Thymus (tissue), 14 donors: ENCODE measurements at places on chromosomes 5 and 9.

GRCh38 chr5:3127423-3127911 is 376.0 kb upstream of the IRX2 start:
- DNase-seq, result no peak

- DNase-seq, result no peak
Observed at GRCh38 chr5:67149951-67150523, 46.6 kb downstream of the CD180 start.

DNA sequence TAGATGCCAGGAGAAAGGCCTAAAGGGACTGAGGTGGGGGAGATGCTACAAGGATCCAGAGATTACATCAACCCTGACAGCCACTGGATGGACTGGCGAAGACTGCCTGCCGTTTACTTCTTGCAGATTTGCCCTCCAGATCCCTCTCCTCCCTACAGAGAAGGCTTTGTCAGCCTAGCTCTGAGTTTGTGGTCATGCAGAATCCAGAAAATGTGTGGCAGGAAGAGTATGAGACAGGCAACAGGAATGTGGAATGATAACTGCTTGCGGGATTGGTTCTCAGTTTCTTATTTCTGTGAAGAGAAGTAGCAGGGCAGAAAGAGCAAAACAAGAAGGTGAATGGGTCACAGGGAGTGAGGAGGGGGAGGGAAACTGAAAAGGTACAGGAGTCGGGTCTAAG is 129.6 kb downstream of the TLE1 start:
- DNase-seq, result no peak

DNA sequence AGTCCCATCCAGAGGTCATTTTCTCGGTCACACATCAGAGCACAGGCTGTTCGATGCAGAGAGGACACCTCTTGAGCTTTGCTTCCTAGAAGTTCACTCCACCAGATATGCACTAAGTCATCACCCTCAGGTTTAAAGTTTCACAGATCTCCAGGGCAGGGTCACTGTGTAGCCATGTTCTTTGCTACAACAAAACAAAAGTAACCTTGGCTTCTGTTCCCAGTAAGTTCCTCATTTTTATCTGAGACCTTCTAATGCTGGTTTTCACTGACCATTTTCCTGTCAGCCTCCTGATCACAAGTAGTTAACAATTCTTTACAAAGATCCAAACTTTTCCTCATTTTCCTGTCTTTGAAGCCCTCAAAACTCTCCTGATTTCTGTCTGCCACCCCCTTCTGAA is 97.5 kb upstream of the CTSV start:
- no peak for DNase-seq

DNA sequence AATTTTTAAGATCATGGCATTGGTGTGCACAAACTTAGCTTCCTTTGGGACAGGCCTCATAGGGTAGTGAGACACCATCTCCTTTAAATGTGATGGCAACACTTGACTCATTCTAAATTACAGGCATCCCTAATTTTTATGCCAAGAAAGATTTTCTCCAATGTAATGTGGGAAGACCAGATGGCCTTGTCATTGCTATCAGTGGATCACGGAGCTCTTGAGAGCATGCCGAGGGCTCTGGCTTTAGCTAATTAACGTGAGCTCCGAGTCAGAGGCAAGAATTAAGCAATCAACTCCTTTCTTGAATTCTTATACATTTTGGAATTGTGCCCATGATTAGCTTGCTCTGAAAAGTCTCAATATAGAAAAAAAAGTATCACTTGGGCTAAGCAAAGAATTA is 215.8 kb downstream of the LRRC70 start:
- DNase-seq, result no peak

DNA sequence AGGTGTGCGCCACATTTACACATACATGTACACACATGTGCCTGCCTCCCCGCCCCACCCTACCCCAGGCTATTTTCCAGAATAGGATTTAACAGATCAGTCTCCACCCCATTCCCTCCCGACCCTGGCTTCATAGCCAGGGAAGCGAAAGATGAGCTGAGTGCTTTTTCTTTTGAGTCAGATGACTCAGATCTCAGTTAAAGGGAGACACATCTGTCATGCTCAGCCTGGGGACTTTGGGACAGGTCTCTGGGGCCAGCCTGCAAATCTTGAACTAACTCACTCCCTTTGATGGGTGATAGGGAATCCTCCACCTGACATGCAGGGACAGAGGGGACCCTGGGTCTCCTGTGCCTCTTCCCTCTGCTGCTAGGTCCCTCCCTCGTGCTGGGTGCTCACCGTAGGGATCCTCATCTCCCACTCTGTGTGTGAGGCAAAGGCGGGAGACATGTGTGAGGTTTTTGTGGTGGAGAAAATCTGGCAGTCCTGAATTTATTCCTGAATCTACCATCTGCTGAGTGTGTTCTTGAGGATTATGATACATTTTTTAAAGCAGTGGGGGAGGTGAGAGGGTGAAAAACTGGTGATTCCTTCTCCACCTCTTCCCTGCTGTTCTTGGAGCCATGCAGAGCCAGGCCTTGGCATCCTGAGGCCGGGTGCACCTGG is 37.7 kb downstream of the NEUROG1 start:
- DNase-seq, result no peak

GRCh38 chr9:102209176-102209575 is 470.7 kb upstream of the GRIN3A start:
- DNase-seq, result no peak

DNA sequence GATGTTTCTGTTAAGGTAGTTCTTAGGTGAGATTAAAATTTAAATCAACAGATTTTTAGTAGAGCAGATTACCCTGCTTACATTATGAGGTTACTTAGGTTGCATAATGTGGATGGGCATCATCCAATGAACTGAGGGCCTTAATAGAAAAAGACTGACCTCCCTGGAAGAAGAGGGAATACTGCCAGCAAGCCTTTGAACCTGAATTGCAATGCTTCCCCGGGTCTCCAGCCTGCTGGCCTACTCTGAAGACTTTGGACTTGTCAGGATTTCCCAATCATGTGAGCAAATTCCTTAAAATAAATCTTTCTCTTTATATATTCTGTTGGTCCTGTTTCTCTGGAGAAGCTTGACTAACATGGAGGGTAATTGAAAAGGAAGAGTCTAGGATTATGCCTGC is 542.1 kb upstream of the ARRDC3 start:
- no peak for DNase-seq

- no peak for DNase-seq
Observed at GRCh38 chr5:39092581-39093351, 18.6 kb upstream of the RICTOR start.

GRCh38 chr9:121227862-121228261 is 26.2 kb upstream of the RAB14 start:
- DNase-seq, result no peak

DNA sequence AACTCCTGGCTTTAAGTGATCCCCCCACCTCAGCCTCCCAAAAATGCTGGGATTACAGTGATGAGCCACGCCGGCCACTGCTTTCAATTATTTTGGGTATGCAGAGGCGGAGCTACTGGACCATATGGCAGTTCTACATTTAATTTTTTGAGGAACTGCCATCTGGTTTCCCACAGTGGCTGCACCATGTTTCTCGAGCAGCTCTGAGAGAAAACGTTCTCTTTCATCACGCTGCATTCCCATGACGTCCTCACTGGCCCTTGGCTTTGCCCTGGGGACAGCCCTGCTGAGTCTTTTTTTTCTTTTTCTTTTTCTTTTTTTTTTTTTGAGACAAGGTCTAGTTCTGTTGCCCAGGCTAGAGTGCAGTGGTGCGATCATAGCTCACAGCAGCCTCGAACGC is 35.5 kb upstream of the GRHPR start:
- DNase-seq, result no peak

DNA sequence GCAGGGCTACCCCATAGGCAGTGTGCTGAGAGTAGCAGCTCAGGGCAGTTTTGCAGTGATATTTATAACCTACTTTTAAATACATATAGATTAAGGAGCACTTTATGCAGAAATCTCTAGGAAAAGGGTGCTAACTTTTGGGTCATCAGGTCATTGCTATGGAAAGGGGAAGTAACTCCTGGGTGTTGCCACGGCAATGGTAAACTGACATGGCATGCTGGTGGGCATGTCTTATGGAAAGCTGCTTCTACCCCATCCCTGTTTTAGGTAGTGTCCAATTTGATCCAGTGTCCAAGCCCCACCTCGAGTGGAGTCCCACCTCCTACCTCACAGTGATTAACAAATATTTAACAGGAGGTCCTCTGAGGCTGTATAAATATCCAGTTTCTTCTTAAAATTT is 56.8 kb upstream of the XPA start:
- no peak for DNase-seq

DNA sequence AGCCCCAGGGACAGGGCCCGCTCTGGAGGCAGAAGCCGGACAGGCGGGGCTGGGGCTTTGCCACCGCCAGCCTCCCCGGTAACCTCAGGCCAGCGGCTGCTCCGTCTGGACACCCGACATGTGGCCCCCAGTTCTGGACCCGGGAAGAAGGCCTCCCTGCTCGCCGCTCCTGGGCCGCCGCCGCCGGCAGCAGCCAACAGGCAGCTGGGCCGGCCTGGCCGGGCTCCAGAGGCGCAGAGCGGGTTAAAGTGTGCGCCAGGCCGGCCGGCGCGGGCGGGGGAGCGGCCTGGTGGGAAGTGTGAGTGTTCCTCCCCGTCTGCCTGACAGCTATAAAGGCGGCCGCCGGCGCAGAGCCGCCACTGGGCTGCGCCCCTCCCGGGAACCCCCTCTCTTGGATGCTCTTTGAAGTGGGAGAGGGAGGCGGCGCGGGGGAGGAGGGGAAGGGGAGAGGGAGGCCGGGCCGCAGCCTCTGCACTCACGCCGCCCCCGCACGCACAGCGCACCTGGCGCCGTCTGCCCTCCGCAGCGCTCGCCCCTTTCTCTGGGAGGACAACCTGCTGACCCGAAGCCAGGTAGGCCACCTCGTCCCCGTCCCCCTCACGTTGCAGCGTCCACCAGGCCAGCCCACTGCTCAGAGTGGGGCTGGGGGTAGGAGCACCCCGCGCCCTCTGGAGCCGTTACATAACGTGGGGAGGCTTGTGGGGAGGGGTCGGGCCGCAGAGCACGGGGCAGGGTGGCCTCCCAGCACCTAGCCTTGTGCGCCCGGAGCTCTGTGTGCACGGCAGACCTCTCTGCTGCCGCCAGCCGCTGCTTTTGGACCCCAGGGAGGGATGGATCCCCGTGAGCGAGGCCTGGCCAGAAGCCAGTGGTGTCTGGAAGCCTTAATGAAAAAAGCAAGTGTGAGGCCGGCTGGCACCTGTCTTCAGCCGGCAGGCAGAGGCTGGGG is at the start of gene ADAMTSL2:
ADAMTSL2 (plus strand) TSS at position 359 of the 946 bp plus-strand sequence. CDS start 2,009 bp downstream, outside the sequence.
- peak; percentile 56 for DNase-seq

- DNase-seq, result no peak
Observed at GRCh38 chr9:70688704-70689103, 274.2 kb upstream of the KLF9 start.

DNA sequence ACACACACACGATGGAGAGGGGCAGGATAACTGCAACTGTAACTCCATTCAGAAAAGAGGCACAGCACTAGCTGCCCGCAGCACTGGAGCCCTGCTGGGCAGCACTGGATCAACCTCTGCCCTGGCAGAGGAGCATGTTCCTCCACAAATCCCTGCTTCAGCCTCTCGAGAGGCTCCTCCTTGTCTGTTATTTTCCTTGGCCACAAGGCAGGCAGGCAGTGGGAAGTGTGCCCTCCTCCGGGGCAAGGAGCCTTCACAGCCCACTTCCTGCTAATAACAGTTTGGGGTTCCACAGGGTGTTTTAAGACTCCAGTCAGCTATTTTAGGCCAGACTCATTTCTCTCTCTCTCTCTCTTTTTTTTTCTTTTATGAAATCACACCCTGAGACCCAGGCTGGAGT is 11.8 kb downstream of the FXN start:
- DNase-seq, result no peak

GRCh38 chr5:158390577-158390976 is 531.6 kb upstream of the CLINT1 start:
- no peak for DNase-seq
